ENCODE measurements at places on chromosomes 4 and X.
A peak's percentile ranks its signal among the peaks of the same experiment; 100 is the strongest.

DNA sequence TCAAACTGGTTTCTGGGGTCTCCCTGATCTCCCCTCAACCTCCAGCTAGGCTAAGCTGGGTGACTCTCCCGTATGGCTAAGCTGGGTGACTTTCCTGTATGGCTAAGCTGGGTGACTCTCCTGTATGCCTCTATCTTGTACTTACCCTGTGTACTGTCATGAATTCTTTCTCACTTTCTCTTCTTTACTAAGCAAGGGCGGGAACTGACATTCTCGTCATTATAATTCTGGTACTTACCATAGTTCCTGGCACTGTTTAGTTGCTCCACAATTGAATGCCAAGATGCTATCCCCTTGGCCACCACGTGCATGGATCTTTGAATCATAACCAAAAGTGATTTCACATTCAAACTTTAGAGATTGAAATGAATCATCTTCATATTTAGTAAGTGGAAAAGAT is 8.8 kb downstream of the INTU start:
- no peak for DNase-seq

GRCh38 chrX:10598540-10598939 is 21.8 kb downstream of the MID1 start:
- DNase-seq: peak; percentile 44

DNA sequence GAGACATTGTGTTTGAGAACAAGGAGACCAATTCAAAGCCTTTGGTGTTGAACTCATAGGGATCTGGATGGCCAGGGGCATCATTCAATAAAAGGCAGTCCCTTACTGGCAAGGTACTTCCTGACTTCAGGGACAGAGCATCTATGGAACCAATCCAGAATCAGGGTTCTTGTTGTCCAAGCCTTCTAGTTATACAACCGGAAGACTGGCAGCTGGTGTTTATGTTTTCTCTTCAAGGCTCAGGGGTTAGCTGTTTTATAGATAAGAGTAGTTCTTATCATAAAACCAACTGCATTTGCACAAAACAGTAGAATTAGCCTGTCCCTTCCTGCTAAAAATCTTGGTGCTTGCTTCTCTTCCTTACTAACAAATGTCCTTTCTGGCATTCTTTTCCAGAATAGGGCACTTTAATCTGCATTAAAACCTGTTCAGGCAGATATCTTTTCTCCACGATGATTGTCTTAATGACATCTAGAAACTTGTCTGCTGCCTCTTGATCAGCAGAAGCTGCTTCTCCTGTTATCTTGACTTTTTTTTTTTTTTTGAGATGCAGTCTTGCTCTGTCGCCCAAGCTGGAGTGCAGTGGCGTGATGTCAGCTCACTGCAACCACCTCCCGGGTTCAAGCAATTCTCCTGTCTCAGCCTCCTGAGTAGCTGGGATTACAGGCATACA is 38.4 kb upstream of the ARHGEF6 start:
- DNase-seq: no peak

GRCh38 chrX:84611843-84612636 is 109.8 kb upstream of the HDX start:
- no peak for DNase-seq

- DNase-seq: no peak
Observed at GRCh38 chr4:2991243-2991642, 27.9 kb downstream of the GRK4 start.

- DNase-seq: no peak
Observed at GRCh38 chrX:38018766-38019425, 12.5 kb downstream of the SYTL5 start.
